ENCODE measurements at places on chromosomes 5 and 9.

GRCh38 chr9:117046666-117047327, 359.7 kb downstream of the TRIM32 start:
- peak; percentile 51 for DNase-seq

GRCh38 chr9:35847792-35848572, 19.0 kb downstream of the TMEM8B start:
- DNase-seq: no peak

GRCh38 chr5:159094745-159095144, 5.0 kb downstream of the EBF1 start:
- DNase-seq: peak; percentile 51

- DNase-seq: no peak
Observed at GRCh38 chr9:21555911-21556310, 73.8 kb upstream of the IFNE start.

- DNase-seq: no peak
Observed at GRCh38 chr5:58828258-58828657, 245.4 kb downstream of the RAB3C start.

GRCh38 chr5:142827934-142828576, 57.9 kb downstream of the ARHGAP26 start:
- no peak for DNase-seq

DNA sequence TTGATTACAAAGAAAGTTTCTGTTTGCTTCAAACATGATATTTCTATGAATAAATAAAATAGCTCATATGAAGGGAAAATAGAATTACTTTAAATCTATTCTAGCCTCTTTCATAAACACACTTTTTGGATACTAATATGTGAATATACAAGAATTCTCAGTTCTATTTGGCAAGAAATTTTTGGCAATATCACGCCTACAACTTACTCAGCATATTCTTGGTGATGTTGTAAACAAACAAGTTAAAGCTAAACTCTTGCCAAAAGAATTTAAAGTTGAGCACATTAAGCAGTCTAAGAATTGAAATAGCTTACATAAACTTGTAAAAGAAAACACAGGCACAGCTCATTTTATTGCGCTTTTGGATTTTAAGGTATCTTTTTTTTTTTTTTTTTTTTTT, 209.8 kb downstream of the CDH12 start:
- no peak for DNase-seq

DNA sequence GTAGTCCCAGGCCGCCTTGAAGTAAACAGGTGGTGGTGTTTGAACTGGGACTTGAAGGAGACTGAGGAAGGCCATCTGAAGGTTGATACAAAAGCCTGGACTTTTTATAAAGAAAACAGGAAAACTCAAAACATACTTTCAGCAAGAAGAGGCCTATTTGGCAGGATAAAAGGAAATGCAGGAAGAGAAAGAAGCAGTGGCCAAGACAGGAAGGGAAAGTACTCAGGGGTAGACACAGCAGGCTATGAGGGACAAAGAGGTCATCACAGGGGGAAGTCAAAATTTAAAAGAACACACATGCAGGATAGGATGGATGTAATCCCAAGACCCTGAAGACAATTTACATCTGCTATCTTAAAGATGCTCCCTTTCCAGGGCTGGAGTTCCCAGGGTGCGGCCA, 13.0 kb downstream of the TLE1 start:
- DNase-seq: no peak

- no peak for DNase-seq
Observed at GRCh38 chr5:36238502-36239295, 3.0 kb downstream of the NADK2 start.

DNA sequence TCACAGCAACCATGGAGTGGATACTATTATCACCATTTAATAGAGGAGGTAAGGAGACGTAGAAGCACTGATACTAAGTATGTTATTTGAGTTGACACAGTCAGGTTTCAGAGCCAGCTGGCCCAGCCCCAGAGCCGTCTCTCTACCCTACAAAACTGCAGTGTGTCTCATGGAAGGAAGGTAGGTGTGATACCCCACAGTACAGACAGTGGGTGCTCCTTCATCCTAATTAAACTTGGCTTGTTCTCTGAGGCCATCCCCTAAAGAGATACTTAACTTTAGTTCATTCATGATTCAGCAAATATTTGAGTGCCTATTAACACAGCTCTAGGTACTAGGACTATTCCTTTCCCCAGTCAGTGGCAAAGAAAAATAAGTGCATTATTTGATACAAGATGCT, 22.6 kb downstream of the PIP5K1B start:
- DNase-seq: no peak

DNA sequence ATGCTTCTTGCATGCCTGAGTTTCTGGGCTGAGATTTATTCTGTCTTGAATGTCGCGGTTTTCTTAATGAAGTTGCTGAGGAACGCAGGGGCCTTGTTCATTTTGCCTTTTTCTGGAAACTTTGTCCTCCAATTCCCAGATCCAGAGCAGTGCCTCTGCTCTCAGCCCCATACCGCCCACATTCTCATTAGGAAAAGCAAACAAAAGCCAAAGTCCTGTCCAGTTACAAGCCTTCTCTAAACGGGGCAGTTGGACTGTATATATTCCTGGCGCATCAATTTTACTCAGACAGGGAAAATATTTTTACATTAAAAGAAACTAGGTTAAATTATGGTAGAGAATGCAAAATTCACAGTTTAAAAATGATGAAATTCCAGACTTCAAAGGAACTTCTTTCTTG, 1.2 kb upstream of the PSAT1 start:
- no peak for DNase-seq

DNA sequence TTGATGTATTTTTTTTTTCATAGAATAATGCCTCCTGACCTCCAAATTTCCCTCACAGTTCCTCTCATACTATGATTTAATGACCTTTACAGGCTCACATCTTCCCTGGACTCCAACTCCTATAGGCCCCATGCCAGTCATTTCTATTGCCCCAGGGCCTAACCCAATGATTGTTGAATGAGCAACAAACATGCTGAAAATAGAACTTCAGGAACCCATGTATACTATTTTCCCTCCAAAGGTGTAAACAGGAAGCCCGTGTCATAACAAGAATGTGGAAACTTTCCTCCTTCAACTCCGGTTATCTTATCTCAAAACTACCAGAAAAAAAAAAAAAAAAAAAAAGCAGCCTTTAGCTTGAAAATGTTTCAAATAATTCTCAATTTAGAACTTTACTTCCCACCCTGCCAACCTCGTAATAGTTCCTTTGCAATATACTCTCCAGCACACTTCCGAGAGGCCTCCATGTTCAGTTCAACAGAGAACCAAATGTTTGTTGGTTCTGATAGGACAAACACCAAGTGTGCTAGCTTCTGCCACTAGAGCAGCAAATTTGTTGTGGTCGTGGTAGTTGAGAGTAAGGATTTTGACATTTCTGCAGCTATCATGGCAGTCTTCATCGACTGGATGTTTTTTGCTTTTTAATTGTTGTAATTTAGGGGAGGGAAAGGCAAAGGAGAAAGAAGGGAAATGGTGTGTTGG, 25.8 kb downstream of the TRPM6 start:
- no peak for DNase-seq

DNA sequence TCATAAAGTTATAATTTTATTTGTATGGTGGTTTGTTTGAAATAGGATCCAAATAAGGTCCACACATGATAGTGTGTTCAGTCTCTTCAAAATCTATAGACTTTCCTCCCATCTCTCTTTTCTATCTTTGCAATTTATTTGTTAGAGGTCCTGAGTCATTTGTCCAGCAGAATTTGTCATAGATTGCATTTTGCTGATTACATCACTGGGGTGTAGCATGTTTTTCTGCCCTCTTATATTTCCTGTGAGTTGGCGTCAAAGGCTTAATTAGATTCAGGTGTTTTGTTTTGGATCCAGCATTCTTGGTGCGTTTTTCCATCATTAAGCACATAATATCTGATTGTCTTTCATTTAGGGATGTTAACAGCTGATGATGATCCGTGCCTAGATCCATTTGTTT, 15.0 kb downstream of the CYFIP2 start:
- no peak for DNase-seq

DNA sequence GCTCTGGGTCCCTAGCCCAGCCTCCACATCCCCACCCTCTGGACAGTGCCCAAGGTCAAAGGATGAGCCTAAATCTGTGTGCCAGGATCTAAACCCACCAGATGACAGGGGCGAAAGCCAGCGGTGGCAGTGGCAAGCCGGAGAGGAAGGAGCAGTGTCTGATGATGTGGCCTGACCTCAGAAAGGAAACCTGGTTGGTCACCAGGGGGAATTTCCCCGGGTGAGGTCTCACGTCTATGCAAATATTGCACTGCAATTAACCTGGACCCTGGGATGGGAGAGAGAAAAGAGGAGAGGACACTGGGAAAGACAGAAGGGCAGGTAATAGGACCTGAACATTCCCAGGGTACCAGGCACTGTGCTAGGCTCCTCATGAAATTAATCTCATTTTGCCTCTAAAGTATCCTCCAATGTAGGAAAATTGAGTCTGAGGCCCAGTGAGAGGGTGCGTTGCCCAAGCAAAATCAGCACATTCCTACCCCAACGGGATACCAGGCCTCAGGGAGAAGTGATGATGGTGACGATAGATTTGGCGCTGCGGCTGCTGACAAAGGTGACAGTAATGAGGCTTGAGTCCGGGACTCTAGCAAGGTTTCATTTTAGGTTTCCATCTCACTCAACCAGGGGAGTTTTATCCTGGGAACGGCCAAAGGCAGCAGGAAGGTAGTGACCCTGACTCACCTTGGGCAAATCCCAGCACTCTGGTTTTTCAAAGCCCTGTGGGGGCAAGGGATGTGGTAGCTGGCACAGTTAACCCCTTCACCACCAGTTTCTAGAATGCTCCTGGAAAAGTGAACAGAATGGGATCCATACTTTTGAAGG, 13.4 kb upstream of the TNIP1 start:
- no peak for DNase-seq

DNA sequence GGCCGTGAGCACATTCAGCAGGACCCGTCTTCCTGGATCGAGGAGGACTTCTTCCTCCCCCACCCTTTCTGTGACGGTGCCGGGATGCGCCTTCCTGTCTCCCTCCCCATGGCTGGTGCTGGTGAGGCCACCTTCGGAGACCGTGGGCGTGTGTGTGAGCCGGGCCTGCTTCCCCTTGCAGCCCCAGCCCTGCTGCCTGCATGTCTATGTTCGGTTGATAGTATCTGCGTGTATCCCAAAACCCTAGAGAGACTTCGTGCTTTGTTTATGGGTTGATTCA, 12.8 kb downstream of the CEP72 start:
- DNase-seq: no peak

DNA sequence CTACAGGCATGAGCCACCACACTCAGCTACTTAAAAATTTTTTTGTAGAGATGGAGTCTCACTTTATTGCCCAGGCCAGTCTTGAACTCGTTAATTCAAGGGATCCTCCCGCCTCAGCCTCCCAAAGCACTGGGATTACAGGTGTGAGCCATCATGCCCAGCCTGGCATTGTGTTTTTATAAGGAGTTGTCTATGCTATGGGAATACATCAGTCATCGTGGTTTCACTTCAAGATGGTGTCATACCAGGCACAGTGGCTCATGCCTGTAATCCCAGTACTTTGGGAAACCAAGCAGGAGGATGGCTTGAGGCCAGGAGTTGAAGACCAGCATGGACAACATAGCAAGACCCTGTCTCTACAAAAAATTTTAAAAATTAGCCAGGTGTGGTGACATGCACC, 49.7 kb downstream of the CYSTM1 start:
- DNase-seq: no peak

DNA sequence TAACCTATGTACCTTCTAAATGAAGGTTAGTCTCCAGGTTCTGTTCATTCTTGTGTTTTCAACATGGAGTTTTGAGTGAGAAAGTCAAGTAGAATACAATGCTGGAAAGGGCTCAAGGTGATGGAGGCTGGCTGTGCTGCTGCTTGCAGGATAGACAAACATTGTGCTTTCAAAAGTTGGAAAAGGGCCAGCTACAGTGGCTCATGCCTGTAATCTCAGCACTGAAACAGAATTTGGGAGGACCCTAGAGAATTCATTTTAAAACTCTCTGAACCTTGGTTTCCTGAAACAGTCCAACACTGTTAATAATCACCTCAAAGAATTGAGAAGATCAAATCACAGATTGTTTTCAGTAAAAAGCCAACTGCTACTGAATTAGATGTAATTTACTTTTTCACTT, 15.4 kb upstream of the IARS1 start:
- DNase-seq: no peak

GRCh38 chr5:176677209-176677939, 30.1 kb downstream of the TSPAN17 start:
- DNase-seq: no peak

- DNase-seq: no peak
Observed at GRCh38 chr5:176533894-176534611, 3.1 kb downstream of the RNF44 start.

DNA sequence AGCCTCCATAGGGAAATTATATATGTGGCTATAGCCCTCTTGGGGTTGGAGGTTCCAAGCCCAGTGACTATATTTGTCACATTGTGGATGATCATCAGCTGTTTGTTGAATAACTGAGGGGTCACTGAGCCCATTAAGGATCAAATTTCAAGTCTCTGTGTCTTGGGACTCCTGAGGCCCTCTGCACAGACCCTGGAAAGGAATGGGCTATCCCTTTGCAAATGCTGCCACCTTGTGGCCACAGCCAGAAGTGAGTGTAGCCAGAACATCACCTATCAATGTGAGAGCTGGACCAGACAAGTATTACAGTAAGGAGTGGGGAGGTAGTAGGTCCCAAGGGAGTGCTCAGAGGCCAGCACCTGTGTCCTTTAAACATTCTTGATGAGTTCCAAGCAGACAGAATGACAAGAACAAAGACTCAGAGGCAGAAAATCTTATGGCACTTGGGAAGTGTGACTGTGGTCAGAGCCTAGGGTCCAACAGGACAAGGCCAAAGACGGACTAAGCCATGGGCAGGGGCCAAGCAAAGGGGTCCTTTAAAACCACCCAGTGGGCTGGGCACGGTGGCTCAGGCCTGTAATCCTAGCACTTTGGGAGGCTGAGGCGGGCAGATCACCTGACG, 8.2 kb downstream of the RPP25L start:
- DNase-seq: peak; percentile 96

- no peak for DNase-seq
Observed at GRCh38 chr9:134569626-134570025, 72.0 kb upstream of the COL5A1 start.

DNA sequence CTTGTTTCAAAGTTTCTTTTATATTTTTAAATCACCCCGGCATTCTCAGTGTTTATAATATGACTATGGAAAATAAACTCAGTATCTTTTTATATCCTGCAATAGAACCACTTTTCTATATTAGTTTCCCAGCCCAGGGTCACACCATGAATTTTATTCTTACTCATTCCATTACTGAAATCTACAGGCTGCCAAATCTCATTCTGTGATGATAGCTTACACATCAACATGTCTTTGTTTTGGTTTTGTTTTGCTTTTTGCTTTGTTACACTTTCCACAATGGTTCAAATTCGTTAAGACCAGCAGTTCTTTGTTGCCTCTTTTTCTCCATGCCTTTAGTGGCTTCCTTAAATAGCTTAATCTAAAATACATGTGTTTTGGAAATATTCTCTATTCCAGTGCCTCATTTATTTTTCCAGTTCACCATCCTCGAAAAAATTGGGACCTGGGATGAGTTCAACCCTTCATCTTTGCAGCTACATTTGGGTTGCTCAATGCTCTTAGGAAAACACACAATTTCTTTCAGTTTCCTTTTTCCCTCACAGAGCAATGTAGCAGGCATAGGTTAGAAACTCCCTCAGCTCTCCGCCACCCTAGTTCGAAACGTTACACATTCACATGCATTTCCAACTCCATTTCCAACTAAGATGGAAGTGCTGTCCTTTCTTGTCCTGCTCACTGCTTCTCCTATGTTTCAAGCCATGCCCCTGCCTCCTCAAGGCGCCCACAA, 1146.3 kb downstream of the MAT2B start:
- DNase-seq: no peak

GRCh38 chr5:100479079-100479688, 56.0 kb upstream of the FAM174A start:
- DNase-seq: no peak

Measured in glutamatergic neuron (in vitro differentiated cells).